ENCODE measurements at places on chromosomes 12 and 14.

DNA sequence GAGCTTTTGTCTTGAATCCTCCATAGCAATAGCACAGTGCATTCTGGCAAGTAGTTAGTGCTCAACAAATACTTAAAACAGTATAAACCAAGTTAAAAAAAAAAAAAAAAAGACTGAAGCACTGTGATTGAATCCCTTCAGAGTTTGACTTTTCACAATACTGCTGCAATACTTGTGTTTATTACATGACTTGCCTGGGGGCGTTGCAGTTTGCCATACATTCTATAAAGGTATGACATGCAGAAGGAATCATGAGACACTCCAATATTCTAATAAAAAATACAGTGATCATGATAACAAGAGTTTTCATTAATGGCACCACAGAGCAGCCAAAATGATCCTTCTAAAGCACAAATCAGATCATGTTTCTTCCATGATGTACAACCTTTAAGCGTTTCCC lies 205.0 kb upstream of the CDKN3 start:
- DNase-seq = no peak

DNA sequence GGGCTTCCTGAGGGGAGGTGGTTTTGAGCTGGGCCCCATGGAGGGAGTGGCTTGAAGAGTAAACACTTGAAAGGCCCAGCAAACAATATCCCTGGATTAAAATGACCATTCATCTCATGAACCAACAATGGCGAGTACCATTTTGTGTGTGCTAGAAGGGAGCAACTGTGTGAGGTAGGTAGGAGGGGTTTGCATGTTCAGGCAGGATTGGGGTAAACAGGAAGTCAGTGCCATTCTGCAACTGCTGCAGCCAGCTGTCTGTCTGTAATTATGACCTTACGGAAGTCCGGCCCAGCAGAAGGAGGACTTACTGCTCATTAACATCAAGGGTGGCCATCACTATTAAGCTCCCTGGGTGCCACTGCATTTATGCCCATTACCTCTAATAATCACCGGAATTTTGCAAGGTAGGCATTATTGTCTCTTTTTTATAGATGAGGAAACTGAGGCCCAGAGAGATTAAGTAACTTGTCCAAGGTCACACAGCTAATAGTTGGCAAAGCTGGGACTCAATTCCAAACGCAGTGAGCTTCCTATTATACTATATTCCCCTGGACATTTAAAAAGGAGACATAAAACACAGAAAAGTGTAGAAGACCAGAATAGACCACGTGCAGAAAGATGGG lies 16.6 kb upstream of the IFI27L2 start:
- DNase-seq = no peak

DNA sequence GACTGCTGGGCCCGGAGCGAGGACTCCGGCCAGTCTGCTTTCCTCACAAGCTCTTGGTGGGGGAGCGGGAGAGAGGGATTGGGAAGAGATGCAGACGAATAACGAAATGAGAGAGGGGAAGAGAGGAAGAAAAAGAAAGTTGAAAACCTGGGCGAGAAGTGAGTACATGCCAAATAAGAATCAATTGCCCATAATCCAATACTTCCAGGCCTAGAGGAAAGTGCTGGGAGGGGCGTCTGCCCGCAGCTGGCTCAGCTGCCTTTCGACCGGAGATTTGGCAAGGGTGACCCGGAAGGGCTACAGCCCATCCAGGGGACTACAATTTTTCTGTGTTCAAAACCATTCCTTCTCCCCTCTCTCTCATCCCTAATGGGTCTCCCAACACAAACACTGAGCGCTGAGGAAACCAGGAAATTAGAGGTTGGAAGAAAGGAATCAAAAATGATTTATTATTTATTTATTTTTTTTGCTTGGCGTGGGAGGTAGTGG lies 4.9 kb downstream of the NKX2-1 start:
- no peak for DNase-seq

DNA sequence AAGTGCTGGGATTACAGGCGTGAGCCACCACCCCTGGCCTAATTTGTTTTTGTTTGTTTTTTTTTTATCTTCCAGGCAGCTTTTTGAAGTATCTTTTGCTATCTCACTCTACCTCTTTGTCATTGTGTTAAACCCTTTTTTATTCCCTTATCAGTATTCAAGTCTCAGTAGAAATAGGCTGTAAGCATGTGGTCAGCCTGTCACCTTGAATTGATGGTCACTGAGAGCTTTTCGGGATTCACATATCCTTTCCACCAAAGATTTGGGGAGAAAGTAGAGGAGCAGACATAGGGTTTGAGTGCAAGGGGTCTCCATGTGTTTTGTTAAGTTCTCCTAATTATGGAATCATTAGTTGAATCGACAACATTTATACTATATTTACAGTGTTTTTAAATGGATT lies 36.4 kb downstream of the TMPO start:
- DNase-seq = no peak

GRCh38 chr12:99205111-99205510 lies 442.4 kb upstream of the GARIN6 start:
- DNase-seq = no peak

GRCh38 chr12:30927222-30927611 lies 669 bp downstream of the TSPAN11 start:
- no peak for DNase-seq

DNA sequence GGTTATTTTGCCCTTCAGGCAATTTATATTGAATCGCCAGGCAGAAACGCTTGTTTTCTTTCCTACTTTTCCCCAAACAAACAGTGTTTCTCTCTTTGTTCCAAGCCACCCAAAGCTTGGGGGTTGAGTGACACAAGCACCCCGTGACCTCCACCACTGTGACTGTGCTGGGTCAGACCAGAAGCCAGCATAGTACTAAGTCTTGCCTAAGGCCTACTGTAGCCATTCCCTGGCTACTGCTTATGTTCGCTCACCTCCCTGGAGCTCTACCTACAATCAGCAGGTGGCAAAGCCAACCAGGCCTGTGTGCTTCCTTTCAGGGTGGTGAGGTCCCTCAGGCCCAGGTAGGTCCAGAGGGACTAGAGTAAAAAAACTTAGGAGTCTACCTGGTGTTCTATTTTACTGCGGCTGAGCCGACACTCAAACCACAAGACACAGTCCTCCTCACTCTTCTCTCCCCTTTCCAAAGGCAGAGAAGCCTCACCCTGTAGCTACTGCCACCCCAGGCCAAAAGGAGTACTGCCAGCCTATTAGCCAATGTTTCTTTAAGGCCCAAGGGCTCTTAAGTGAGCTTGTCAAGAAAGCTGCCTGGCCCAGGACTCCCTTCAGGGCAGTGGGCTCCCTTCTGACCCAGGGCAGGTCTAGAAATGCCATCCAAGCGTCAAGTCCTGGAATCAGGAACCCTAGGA lies 411.8 kb upstream of the MIS18BP1 start:
- DNase-seq = no peak

DNA sequence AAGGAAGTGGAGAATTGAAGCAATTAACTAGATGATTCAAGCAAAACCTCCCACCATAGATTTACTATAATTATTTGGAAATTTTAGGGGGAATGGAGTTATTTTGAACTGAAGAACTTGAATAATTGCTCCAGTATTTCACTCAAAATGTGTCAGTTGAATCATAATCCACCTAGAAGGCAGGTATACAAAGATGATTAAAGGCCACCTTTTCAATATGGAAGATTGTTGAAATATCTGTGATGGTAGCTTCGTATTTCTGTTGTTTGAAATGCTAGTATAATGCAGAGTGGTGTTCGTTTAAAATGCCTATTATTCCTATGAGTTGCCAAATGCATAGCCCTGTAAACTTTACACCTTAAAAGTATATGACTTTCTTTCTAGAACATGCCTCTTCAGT lies 3.1 kb downstream of the HMGA2 start:
- DNase-seq = no peak

DNA sequence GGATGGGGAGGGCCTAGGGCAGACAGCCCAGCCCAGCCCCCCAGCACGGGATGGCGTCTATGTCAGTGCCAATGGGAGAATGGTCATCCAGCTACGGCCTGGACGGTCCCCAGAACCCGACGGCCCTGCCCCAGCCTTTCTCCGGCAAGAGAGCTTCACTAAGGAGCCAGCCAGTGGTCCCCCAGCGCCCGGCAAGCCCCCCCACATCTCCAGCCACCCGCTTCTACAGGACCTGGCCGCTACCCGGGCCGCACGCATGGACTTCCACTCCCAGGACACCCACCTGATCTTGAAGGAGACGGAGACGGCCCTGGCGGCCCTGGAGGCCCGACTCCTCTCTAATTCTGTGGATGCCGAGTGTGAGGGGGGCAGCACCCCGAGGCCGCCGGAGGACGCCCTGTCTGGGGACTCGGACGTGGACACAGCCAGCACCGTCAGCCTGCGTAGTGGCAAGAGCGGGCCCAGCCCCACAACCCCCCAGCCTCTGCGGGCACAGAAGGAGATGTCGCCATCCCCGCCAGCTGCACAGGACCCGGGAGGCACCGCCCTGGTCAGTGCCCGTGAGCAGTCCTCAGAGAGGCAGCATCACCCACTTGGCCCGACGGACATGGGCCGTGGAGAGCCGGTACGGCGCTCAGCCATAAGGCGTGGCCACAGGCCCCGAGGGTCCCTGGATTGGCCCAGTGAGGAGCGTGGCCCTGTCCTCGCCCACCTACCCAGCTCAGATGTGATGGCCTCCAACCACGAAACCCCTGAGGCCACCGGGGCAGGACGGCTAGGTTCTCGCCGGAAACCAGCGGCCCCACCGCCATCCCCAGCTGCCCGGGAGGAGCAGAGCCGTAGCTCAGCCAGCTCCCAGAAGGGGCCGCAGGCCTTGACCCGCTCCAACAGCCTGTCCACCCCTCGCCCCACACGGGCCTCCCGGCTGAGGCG lies 21.9 kb downstream of the CEP170B start:
- DNase-seq = no peak
